NCI-H1417 treated with DMSO at 0.1 percent for 48 hours (cell line): ENCODE measurements at places on chromosomes 5 and 9.

DNA sequence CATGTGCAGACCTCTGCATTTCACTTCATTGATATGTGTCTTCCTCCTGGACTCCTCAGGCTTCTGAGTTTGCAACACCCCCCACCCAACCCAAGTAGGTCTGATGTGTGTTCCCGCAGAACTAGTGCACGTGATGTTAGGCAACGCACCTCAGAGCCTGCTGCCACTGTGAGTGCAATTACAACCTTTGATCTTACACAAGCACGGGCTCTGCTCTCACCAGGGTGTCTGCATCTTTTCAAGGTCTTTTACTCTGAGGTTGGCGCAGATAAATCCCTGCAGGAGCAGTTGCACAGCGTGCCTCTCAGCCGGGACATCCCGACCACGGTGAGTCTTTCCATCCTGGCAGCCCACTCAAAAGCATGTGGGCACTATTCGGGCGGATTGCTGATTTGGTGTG lies 80.1 kb downstream of the EGFLAM start:
- no peak for DNase-seq

GRCh38 chr5:179180061-179180610 lies 120.0 kb downstream of the ZNF354C start:
- DNase-seq = no peak

DNA sequence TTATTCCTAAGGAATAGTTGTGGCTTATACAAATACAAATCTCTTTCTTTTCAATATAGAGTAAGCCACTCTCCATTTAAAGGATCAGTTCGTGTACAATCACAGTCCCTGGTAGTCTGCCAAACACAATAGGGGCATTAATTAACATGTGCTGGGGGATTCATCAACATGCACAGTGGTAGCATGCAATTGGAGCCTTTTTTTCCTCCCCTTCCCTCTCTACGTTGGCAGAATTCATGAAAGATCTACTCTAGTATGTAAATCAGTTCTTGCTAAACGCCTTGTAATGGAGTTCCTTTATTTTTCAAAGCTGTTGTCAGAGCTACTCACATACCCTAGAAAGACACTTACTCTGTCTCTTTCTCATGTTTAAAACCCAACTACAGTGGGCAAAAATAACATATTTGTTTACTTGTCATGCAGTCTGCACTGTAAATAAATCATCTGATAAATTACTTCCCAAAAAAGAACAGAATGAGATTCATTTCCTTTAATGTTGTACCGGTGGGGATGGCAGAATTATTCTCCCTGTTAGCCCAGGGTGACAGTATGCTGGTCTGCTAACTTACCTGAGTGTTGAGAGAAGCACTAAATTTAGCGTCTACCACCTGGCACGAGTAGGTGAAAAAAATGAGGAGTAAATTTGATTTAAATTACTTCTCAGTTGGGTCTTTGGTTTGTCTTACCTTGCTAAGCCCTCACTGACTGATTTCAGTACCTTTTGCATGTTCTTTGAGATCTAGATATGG lies 341.5 kb upstream of the CCNH start:
- DNase-seq = peak; percentile 8

DNA sequence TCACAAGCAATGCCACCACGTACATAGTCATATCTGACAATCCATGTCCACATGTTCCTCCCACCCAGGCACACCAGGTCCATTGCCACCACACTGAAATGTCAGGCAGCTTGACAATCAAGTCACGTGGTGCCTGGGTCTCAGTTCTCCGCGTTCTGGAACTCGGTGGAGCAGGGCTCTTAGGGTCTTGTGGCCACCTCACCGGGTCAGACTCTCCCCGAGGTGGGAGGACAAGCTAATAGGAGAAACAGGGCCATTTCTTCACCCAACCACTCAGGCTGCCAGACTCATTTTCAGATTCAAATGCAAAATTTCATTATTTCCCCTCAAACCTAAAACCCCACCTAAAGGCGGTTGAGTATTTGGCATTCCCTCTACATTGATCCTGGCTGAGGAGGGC lies 200.5 kb upstream of the GAS1 start:
- DNase-seq = no peak

- no peak for DNase-seq
These were observed 139.3 kb downstream of the PAX5 start for GRCh38 chr9:36894695-36895310.

GRCh38 chr5:139667730-139668063 lies 19.5 kb downstream of the CXXC5 start:
- no peak for DNase-seq

- no peak for DNase-seq
These were observed 2.1 kb upstream of the GABRB2 start for GRCh38 chr5:161548487-161549094.

DNA sequence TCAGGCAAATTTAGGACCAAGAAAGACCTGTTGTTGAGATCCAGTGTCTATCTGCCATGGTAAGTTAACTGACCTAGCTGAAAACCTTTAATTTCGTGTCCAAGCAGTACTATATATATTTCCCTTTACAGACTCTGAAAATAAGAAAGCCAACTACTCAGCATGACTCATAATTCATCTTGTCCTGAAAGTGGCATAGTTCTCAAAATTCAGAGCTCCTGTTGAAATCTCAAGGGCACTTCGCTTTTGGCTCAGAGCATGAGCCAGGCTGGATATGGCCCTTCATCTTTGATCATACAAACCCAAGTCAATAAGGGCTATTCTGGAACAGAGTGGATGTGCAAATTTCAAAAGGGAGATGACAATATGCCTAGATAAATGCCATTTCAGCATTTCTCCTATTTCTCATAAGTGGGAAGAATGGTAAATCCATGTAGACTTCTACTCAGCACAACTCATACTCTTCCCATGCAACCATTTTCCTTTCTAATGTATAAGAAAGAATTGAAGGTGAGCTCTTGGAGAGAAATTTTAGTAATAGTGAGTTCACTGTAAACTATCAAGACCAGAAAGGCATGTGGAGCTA lies 567.9 kb upstream of the DAB2 start:
- DNase-seq = no peak

- no peak for DNase-seq
These were observed 72.2 kb downstream of the C9orf50 start for GRCh38 chr9:129548571-129549135.

- DNase-seq = no peak
These were observed 16.0 kb upstream of the ASTN2 start for GRCh38 chr9:117430813-117431212.

- DNase-seq = no peak
These were observed 168.3 kb upstream of the OTULINL start for GRCh38 chr5:14413331-14413750.

- no peak for DNase-seq
These were observed 71.5 kb downstream of the MRPS27 start for GRCh38 chr5:72248410-72248981.

- no peak for DNase-seq
These were observed 237.7 kb downstream of the PDE4D start for GRCh38 chr5:59655693-59656309.

DNA sequence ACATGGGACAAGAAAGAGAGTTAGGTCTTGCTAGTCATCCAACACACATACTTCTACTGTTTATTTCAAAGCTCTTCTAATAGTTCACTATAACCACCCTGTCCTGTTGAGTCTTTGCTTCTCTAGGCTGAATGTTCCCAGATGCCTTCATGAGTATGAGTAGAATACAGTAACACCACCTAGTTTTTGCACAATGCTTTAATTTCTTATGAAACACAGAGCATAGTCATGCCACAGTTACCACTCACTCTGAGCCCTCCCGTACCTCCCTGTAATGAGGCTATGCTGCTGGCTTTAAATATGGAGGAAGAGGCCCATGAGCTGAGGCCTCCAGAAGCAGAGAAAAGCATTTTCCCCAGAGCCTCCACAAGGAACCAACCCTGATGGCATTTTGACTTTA lies 75.0 kb upstream of the SLC1A3 start:
- no peak for DNase-seq

DNA sequence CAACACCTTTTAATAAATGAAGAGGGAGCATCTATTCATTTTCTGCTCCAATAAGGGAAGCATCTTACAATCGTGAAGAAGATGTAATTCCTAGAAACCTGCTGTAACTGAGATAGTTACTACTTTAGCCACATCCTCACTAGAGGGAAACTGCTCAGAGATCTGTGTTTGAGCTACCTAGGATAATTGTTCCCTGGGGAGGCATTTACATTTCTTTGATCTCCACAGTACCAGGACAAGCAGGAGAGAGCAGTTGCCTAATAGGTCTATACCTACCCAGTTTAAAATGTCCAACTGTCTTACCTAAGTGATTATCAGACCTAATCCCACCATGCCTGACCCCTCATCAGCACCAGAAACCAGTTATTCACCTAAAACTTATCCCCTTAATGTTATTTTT lies 196.9 kb downstream of the TUSC1 start:
- DNase-seq = no peak

GRCh38 chr5:113748403-113748802 lies 234.9 kb downstream of the YTHDC2 start:
- no peak for DNase-seq

DNA sequence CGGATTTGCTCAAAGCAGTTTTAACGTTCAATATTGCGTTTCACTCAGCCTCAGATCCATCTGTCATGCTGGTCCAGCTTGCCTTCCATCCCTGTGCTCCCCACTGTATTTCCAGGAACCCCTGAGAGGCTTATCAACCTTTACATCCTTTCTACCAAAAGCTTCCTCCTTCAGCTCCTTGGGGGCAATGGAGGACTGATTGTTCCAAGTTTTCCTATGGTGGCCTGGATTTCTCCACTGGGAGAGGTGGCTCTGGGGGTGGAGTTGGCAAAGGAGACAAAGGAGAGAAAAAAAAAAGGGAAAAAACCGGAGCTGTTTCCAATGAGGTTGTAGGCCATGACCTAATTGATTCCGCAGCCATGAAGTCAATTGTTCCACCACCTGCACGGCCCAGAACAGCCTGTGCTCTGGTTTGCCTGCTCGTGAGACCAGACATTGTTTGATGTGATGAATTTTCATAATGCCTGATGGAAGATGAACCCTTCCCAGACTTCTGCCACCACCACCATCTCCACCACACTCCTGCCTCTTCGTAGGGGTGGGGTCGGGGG lies 54.1 kb downstream of the ABLIM3 start:
- DNase-seq = no peak

DNA sequence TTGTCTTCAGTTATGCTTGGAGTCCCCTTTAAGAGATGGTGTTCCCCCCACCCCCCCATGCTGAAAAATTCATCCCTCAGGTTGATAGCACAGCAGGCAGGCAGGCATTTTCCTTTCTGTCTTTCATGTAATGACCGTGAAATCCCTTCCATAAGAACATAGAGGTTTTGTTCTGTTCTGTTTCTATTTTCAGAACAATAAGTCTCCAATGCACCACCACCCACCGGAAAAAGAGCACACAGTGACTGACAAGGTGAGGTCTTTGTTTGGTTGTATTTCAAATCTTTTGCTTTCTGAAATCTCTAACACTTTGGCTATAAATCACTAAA lies 52.4 kb downstream of the DMRT2 start:
- DNase-seq = no peak

- DNase-seq = no peak
These were observed 115.3 kb downstream of the MACIR start for GRCh38 chr5:103373597-103374472.

- DNase-seq = no peak
These were observed 69.5 kb upstream of the UNC5A start for GRCh38 chr5:176740702-176741496.

GRCh38 chr5:148290271-148291195 lies 21.7 kb upstream of the SPINK7 start:
- DNase-seq = no peak

GRCh38 chr5:176414704-176415103 lies 1.6 kb downstream of the CLTB start:
- no peak for DNase-seq

- no peak for DNase-seq
These were observed 28.4 kb upstream of the ITGA1 start for GRCh38 chr5:52759331-52759730.

- DNase-seq = no peak
These were observed 80.8 kb upstream of the ICE1 start for GRCh38 chr5:5341531-5342292.

GRCh38 chr5:62190173-62190572 lies 115.8 kb upstream of the KIF2A start:
- no peak for DNase-seq

DNA sequence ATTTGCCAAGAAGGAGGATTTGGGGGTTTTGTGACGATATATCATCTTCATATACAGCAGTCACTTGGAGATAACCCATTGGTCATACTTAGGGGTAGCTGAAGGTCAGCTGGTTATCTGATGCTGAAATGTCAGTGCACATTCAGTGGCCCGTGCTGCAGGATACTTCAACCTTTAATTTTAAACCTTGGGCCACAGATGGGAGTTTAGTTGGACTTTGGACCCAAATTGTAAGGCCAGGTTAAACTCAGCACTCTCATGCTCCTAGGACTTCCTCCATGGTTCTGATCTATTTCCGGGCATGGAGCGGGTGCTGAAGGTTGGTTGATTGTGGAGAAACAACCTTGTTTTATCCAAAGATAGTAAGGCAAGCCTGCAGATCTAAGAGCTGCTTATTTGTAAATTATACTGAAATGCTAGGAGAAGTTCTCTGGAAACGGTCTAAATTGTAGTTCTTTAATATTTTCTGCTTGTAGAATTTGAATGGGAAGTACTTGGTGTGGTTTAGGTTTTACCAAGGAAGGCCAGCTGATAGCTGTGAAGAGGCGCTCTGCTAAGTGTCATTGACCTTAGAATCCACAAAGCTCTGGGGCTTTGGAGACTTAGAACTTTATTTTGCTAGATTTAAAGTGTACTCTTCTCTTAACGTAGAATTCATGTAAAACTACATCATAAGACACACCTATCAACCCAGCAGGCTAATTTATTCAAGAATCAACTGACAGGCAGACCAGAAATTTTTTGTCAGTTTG lies 38.6 kb downstream of the SLC44A1 start:
- DNase-seq = no peak

- no peak for DNase-seq
These were observed 25.1 kb downstream of the RNF180 start for GRCh38 chr5:64190562-64191306.

DNA sequence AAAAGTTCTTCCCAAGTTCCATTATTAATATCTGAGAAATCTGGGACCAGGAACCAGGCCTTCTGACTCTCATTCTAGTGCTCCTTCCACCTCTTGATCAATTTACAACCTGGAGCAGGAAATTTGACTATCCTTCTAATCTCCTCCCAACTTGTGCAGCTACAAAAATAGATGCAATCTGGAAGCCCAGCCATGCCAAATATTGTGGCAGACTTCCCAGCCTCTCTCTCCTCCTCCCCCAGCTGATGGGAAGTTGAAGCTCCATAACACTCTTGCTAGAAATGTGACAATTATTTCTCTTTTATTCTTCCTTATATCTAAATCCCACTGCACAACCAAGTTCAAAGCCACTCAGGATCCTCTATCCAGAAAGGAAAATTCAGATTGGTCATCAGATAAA lies 252.1 kb downstream of the SEC61B start:
- no peak for DNase-seq

GRCh38 chr5:9859808-9860207 lies 229.7 kb upstream of the TAS2R1 start:
- no peak for DNase-seq

GRCh38 chr5:136674178-136674577 lies 308.8 kb upstream of the TRPC7 start:
- DNase-seq = no peak

GRCh38 chr5:3372289-3372688 lies 223.3 kb upstream of the IRX1 start:
- DNase-seq = no peak

- no peak for DNase-seq
These were observed 141.8 kb upstream of the RUSC2 start for GRCh38 chr9:35348109-35348508.
